ENCODE measurements at places on chromosomes 4 and X.

- DNase-seq, result no peak
Observed at GRCh38 chr4:73619346-73619745, 890 bp downstream of the RASSF6 start.

- DNase-seq, result no peak
Observed at GRCh38 chrX:82134378-82134777, 932.5 kb downstream of the SH3BGRL start.

- peak; percentile 51 for DNase-seq
Observed at GRCh38 chrX:104112326-104112951, at the start of gene ZCCHC18. Gene ZCCHC18 (plus strand): TSS chrX:104112523. CDS start chrX:104114112, 1,589 bp downstream.

DNA sequence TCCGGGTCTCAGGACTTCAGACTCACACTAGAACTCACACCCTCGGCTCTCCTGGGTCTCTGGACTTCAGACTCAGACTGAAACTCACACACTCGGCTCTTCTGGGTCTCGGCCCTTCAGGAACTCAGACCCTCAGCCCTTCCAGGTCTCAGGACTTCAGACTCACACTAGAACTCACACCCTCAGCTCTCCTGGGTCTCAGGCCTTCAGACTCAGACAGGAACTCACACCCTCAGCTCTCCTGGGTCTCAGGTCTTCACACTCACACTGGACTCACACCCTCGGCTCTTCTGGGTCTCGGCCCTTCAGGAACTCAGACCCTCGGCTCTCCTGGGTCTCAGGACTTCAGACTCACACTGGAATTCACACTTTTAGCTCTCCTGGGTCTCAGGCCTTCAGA is 137.3 kb downstream of the CRLF2 start:
- no peak for DNase-seq

DNA sequence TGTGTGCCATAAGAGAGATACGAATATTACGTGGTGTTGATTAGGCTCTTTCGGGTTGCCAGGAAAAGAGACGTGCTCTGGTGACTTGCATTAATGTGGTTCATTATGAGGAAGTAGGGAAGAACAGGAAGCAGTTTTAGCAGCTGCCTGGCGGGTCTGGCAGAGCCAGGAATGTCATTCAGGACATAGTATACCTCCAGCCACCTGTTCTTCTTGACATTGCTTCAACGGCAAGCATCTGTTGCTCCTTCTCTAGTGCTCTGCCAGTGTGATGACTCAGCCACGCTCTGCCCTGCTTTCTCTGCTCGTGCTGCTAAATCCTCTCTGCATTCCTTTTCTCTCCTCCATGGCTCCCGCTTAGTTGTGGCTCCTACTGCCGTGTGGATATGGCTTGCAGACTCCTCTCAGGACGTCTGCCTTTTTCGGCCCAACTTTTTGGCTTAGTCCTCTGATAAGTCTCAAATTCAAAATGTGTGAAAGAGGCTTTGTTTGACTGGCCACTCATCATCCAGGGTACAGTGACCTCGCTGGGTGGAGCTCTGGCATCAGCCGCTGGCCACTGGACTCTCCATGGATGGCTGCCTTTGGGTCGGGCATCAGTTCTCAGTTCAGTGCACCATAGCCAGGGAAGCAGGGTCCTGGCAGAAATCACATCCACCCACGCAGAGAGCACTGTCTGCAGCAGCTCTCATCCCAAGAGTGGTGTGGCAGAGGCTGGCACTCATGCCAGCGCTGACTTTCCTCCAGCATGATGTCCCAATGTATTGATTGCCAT is 89.3 kb upstream of the KLF3 start:
- no peak for DNase-seq

DNA sequence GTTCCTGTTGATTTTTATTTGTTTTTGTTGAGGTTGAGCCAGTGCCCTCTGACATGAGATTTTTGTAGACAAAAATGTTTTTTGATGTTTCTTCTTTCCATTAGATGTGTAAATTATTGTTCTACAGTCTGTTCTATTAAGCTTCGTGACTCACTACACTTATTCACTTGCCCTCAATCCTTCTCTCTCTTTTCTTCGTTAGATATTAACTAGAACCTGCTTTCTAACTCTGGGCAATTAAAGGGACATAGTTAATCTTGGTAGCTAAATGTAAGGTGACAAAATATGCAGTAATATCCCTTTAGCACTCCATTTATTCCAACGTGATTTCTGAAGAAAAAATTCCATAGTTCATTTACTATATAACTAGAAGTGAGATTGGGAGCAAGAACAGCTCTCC is 333.9 kb downstream of the PDHA2 start:
- no peak for DNase-seq

- DNase-seq, result peak; percentile 1
Observed at GRCh38 chr4:133550436-133550835, 401.3 kb downstream of the PCDH10 start.

DNA sequence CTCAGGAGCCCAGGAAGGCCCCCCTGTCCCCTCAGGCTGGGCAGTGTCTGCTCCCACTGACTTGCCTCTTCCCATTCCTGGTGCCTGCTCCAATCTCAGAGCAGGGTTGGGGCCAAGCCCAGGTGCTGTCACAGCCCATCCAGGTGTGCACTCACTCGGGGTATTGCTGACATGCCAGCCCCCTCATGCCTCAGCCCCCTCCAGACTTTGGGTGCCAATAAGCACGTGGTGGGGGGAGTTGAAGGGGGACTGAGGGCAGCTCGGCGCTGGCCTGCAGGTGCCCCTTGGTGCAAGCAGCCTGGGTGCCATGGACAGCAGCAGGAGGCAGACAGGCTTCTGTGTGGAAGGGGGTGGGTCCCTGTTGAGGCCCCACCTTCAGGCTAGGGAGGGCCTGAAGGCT is 28.4 kb downstream of the NAA11 start:
- no peak for DNase-seq

DNA sequence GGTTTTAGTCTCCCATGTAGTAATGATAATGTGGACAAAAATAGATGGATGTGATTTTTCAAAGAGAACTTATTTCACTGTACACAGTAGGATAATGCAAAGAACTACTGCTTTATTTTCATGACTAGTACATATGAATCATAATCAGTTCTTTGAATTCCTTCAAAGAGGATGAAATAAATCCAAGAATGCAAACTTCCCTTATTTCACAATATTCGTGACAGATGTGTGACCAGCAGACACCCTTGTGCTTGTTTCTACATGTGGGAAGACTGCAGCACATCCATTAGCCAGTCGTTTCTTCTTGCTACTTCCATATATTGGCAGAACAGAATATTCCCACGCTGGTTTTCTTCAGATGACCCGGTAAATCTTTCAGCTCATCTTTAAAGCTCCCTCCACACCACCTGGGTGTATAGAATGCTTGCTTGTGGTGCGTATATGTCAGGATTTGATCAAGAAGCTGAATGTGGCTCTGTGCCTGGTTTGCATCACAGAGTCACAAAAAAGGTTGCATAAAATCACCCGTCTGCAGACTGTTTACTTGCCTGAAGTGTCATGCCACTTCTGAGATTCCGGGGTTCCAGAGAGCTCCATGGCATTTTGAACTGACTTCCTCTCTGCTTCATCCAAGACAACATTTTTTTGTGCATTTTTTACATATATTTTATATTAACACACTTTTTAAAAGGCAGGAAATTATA is 47.7 kb upstream of the FAT4 start:
- peak; percentile 90 for DNase-seq

DNA sequence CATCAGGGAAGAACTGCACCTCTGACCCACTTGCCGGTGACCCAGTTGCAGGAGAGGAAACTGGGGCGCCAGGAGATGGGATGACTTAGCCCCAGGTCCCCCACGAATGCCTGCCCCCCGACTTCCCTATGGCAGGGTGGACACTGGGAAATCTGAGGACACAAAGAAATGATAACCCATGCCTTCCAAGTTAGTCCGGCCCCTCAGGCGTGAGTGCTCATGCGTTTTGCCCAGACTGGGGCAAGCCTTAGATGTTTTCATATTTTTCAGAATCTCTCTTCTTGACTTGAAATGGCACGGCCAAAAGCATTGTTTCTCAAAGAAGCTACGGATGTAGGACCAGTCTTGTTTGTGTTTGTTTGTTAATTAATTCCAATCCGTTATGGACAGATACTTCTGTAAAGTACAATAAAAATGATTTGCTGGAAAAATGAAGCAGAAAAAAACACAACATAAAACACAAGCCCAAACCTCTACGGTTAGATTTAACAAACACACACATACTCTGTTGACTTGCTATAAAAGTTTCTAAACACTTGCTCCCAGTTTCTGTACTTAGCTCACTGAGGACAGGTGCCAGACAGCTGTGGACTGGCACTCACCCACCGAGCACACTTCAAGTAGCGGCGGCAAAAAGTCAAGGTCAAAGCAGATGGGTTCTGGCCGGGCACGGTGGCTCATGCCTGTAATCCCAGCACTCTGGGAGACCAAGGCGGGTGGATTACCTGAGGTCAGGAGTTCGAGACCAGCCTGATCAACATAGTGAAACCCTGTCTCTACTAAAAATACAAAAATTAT is 341.5 kb downstream of the BCOR start:
- no peak for DNase-seq

DNA sequence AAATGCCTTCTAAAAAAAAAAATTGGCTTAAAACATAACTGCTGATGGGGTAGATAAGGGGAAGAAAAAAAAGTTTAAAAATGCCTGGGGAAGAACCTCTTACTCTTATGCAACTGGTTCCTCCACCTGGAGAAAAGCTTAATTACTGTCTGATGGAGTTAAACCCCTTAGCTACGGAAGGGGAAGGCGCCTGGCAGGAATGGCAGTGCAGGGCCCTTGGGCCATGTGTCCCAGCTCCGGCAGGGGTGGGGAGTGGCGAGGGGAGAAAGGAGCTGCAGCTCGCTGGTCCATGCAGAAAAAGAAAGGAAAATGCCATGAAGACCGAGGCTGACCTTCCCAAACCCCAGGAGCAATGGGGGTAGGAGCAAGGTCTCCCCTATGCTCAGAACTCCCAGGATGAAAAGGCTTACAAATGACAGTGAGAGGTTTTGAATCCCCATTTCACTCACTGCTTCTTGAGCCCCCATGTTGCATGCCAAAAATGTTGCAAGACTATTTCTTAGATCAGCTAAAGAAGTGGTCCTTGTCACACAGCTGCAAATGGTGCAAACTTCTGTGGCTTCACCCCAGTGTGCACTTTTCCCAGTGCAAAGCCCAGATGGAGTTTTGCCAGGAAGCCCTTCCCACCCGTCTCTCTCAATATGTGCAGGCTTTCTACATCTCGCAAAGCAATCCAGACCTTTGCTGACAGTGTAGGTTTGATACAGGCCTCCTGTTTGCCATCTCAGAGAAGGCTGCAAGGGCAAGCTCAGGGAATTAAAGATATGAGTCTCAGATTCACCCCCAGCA is 204.8 kb upstream of the CT83 start:
- no peak for DNase-seq

DNA sequence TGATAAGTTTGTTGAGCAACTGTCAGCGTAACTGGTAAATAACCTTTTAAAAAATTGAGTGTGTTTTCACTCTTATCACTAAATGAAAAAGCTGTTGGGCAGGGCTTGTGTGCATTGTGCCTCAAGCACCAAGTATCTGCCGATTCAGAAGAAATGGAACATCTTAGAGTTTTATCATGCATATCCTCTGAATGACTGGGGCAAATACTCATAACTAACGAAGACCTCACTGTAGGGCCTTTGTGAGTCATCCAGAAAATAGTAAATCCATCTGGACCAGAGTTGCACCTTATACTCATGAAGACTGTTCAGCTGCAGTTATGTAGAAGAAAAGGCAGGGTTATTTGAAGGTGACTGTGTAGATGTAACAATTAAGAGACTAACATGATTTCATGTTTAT is 222.1 kb downstream of the CAMK2D start:
- peak; percentile 76 for DNase-seq

DNA sequence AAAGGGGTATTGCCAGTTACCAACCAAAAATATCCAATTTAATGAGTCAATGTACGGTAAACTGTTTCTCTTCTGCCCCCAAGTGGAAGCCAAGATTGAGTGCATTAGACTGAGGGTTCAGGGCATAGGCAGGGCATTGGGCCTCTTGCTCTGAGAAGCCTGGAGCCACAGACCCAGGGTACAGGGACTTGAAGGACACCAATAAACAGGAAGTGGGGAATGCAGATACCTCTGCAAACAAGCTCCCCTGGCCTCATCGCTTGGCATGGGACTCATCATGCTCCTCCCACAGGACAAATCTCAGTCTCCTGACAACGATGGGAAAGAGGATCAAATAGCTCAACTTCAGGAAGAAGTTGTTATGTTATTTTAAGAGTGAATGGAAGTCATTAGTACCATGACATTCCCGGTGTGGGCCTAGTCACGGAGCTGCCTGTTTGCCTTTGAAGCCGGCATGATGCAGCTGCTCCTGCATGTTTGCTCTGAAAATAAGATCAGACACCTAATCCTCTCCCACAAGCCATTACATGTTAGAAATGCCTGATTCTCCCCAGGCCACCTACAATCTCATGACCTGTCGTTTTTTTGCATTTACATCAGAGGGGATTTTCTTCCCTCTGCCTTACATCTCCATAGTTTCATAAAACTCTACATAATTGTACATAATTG is 224.2 kb downstream of the RCHY1 start:
- DNase-seq, result peak; percentile 5

DNA sequence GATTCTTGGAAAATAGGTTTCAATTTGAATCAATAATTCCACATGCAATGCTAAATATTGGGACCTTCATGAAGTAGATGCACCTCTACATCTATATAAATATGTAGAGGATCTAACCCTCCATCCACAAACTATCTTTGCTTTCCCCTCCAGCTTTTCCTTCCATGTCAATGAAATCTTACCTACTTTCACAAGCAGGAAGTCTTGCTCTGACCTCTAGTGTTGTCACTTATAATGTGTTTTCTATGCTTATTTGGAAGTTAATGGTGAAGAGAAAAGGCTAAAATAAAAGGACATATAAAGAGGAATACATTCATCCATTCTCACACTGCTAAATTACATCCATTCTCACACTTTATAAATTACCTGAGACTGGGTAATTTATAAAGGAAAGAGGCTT is 472.7 kb upstream of the DIAPH2 start:
- no peak for DNase-seq

DNA sequence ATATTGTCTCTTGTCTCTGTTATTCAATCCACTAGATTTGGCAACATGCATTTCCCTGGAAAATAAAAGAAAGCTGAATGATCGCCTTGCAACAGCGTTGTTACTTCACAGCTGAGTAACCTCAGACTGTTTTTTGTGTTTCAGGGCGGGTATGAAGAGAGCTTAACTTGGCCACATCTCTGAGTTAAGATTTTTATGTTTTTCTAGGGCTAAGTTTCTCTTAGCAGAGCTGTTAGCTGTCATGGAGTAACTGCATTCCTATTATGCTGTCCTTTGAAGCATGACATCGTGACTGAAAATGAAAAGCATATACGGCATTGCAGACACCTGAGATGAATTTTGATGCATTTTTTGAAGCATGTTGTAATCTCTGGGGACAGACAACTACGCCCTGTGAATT is 1798.9 kb downstream of the PCDH7 start:
- no peak for DNase-seq

GRCh38 chrX:54994099-54994498 is at the start of gene PFKFB1:
Gene PFKFB1 (minus strand): TSS chrX:54994188. CDS start chrX:54994007, 181 bp downstream.
- no peak for DNase-seq

DNA sequence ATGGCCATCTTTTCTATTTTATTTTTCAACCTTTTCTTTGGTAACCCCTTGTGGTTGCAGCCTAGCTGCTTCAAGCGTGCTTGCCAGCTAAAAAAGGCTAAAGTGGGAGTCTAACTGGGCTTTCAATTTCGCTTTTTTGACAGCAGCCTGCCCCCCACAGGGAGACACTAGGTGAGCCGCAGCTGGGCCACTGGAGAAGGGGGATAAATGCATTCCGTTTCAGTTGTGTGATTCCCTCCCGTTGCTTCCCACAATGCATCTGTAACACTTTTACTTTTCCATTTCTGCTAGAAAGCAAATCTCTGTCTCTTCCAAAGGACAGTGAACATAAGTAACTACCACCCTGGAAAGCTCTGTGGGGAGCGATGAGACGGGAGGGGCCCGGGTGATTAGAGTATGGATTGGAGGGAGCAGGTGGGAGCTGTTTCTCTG is 86.3 kb upstream of the RAPGEF2 start:
- DNase-seq, result peak; percentile 68

GRCh38 chr4:181301735-181302710 is 941.2 kb upstream of the TENM3 start:
- DNase-seq, result peak; percentile 78
